ENCODE measurements at places on chromosomes 13 and 19.
A peak's percentile ranks its signal among the peaks of the same experiment; 100 is the strongest.

- no peak for DNase-seq
Measured at GRCh38 chr13:114067381-114067885, 65.0 kb downstream of the RASA3 start.

GRCh38 chr13:98775844-98776598, 23.5 kb upstream of the SLC15A1 start:
- no peak for DNase-seq

GRCh38 chr13:99507986-99508385, 6.7 kb downstream of the TM9SF2 start:
- no peak for DNase-seq

DNA sequence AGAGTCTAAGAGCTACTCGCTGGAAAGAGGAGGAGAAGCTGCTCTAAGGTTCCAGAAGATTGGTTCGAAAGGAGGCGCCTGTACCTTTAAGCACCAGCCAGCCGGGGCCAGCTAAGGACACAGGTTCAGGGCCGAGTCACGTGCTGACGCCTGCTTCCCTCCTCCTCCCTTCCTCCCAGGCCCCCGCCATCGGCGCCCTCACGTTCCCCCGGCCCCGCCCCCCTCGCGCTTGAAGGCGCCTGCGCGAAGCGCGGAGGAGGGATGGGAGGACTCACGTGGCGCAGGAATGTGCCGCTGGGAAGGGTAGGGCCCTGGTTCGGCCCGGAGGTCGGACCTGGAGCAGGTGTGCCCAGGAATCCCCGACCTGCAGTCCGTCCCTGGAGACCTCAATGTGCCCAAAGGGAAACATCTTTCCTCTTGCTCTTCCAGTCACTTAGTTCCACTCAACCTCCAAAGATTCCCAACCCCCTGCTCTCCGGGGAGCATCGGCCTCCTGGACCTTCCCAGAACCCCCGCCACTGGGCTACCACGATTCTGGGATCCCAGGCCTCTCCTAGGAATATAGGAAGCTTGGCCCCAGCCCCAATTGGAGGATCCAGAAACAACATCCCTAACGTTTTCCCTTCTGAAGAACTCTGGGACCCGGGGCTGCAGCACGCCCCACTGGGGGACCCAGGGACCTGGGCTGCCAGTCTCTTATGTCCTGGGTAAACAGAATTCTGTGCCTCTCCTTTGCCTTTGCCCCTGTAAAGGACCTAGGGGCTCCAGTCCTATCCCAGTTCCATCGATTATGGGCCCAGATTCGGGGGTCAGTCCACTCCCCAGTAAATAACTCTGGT, 2.5 kb downstream of the DBP start:
- DNase-seq: peak; percentile 99

GRCh38 chr19:29268721-29269393, 55.9 kb upstream of the UQCRFS1 start:
- no peak for DNase-seq

DNA sequence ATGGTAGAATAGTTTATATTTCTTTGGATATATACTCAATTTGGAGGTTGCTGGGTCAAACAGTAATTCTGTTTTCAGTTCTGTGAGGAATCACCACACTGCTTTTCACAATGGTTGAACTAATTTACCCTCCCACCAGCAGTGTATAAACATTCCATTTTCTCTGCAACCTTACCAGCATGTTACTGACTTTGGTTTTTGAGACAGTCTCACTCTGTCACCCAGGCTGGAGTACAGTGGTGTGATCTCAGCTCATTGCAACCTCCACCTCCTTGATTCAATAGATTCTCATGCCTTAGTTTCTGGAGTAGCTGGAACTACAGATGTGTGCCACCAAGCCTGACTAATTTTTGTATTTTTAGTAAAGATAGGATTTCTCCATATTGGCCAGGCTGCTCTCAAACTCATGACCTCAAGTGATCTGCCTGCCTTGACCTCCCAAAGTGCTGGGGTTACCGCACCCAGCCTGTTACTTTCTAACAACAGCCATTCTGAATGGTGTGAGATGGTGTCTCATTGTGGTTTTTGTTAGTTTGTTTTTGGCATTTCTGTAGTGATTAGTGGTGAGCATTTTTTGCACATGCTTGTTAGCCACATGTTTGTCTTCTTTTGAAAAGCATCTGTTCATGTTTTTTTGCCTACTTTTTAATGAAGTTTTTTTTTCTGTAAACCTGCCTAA, 12.5 kb downstream of the ZNF714 start:
- no peak for DNase-seq

DNA sequence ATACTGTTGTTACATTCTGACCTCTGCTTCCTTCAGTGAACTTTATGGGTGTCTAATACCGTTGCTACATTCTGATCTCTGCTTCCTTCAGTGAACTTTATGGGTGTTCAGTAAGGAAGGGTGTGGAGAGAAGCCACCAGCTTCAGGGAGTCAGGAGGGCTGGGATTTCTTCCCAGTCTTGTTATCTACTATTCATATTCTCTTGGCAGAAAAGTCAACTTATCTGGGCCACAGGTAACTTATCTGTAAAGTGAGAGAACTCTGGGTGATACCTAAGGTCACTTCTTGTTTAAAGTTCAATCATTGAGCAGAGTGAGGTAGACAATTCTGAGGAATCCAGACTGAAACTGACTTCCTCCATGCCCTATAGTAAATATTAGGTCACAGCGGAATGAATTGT, 71.2 kb upstream of the STK24 start:
- DNase-seq: no peak

Measured in NCI-H526 (cell line).